ENCODE measurements at places on chromosomes 2 and 18.

DNA sequence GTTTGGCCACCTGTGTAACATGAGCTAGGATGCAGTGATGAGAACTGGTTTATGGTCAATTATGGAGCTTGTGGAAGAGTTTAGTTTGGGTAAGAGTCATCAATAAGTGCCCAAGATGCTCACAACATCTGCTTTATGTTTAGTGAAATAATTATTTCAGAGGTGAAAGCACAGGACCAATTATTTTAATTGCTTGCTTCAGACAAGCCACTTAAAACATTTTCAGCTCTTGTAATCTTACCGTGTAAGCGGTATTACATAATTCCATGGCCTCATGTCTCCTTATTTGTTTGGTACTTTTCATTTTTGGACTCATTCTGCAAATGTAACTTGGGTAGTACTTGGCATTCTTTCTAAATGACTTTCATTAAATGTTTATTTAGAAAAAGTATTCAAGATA is 5.4 kb downstream of the B3GNT2 start:
- DNase-seq: no peak

- DNase-seq: peak; percentile 86
Observed at GRCh38 chr2:19120941-19121750, 237.3 kb downstream of the OSR1 start.

DNA sequence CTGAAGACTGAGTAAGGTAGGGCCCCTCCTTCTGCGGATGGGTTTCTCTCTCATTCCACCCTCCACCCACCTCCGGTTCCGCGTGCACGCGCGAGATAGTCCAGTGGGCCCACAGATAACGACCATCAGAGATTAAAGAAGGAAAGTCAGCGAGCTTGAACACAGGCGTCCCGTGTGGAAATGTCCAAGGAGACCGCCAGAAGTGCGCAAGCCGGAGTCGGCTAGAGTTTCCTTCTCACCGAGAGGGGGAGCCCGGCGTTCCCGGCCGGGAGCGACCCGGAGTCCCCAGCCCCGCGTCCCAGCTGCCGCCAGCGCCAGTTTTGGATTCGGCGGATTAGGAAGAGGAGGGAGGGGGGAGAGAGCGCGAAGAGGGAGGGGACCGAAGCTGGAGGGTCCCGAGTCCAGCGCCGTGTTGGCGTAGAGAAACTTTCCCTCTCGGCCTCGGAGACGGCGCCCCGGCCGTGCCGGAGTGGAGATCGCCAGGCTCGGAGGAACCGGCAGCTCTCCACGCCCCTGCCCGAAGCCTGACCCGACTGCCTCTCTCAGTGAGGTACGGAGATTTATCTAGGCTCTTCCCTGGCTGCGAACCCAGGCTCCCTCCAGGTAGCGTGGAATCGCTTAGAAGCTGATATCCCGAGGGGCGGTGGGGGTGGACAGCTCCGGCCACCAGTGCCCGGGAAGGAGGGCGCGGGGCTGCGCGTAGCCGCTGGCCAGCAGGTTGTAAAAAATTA is at the start of gene GULP1:
Gene GULP1 (plus strand): TSS at position 258 of the 731 bp plus-strand sequence. CDS start 185,829 bp downstream, outside the sequence.
- peak; percentile 78 for DNase-seq

DNA sequence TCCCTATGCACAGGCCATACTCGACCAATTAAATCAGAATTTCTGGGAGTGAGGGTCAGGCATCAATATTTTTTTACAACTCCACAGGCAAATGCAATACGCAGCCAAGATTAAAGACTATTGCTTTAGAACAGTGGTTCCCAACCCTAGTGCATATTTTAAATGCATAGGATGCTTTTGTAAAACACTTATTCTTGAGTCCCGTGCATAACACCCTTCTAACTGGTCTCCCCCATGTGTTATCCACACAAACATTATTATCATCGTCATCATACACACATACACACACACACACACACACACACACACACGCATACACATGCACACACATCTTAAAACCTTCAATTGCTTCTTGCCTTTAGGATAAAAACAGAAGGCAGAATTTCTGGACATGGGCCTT is 145.0 kb upstream of the PELI1 start:
- peak; percentile 74 for DNase-seq

DNA sequence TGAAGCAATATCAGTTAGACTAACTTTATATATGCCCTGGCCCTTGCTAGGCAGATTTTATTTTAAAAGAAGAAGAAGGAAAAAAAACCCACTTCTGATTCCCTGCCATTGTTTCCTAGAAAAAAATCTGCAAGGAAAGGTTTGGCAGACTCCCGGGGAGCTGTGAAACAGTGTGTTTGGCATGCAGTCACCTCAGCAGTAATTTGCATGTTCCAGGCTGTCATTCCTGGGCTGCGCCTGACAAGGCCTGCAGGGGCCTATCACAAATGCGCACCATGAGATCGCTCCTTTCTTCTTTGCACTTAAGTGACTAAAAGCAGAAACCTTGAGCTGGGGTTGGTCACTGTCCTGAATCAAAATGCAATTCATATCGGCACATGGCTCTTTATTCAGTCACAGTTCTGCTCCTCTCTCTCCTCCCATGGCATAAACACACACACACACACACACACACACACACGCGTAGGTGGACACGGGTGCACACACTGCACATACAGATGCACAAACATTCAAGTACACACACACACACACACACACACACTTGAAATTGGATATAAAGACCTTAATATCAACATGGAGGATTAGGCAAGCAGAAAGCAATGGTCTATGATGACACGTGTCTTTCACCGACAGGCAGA is 172.8 kb downstream of the MYT1L start:
- DNase-seq: no peak

GRCh38 chr18:60350941-60351340 is 21.6 kb downstream of the MC4R start:
- DNase-seq: peak; percentile 24

DNA sequence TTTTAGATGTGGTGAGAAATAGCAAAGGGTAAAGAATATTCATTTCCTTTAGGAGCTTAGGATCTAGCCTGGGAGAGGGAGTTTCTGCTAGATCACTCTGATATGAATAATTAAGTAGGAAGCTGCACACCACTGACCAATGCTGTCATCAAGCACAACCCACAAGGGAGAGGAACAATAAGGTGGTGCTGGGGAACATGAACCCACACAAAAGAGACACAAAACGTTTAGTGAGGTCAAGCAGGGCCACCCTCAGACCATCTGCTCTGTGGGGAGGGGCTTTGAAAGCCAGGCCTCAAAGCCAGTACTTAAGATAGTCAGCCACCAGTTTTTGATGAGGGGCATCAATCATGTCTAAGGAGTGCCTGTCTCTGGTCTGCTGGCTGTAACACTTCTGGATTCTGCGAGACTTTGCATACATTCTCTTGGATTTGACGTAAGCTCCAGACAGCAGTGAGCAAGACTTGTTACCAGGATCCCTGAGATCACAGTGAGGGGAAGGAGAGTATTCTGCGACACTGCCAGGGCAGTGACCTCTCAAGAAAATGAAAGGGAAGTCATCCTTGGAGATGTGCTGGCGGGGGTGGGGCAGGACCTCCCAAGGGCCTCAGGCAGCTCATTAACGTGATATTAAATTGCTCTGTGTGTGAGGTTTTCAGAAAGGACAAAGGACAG is 127.0 kb downstream of the CCBE1 start:
- DNase-seq: peak; percentile 37

DNA sequence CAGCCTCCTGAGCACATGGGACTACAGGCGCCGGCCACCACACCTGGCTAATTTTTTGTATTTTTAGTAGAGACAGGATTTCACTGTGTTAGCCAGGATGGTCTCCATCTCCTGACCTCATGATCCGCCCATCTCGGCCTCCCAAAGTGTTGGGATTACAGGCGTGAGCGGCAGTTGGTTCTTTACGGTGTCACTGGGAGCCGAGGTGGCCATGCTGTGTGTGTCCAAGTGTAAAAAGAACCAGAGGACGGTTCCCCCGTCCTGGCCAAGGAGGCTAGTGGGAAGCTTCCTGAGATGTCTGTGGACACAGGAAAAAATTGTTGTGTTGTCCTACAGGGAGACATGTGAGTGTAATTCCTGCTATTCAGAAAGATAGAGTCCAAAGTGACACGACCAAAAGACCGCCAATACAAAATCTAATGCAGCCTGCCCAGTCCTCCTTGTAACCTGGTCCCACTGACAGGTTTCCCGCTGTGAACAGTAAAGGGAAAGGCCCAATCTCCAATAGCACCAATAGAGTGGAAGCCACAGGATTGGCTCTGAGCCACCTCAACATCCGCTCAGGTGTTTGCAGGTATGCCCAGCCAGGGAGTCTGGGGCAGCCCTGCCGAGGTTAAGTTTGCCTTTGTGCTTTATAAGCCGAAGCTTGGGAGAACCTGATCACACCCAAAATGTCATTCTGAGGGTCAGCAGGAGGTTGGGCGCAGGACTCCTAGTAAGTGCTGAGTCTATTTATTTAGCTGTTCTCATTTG is 40.6 kb downstream of the NCK2 start:
- no peak for DNase-seq
